ENCODE measurements at places on chromosomes 11 and 22.

DNA sequence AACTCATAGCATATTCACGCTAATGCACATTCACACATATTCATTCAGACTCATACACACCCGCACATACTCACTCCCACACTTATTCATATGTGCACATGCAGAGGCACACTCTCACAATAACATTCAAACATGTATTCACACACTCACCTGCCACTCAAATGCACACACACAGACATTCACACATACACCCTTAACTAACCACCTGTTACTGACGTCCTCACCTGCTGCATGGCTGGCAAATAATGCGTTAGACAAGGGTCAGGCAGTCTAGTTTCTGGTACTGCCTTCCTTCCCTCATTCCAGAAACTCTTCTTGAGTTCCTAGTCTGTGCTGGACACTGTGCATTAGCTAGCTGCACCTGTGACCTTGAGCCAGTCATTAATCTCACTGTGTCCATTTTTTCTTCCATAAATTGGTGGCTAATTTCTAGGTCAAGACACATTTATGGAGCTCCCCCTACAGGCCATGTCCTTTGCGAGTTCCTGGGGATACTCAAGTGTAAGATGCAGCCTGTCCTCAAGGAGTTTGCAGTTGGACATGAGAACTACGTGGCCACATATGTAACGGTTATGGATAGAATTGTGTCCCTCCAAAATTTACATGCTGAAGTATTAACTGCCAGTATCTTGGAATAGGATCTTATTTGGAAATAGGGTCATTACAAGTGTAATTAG, 34.5 kb upstream of the SEZ6L start:
- no peak for DNase-seq

- no peak for DNase-seq
Observed at GRCh38 chr11:134656861-134657540, 245.0 kb upstream of the B3GAT1 start.

DNA sequence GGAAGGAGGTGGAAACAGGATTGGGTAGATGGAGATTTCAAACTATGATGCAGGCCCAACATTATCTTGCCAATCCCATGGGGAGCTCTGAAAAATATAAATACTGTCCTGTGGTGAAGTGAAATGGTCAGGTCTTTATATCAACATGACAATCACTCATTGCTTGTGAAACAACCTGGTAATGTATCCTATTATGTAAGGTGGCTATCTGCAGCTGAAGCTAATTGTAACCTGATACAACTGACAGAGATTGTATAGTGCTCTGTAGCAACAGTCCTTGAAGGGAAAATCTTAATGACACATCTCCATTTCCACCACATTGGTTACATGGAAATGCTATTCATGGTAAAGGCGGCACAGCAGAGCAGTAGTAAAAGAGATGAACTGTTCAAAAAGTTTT, 20.7 kb upstream of the CHORDC1 start:
- DNase-seq: no peak

- DNase-seq: no peak
Observed at GRCh38 chr11:65700399-65700798, 11.7 kb upstream of the KAT5 start.

GRCh38 chr11:73950869-73951710, at the start of gene DNAJB13:
TSS of gene DNAJB13 (plus strand) at chr11:73951026. CDS start at chr11:73951070, 44 bp downstream.
- peak; percentile 50 for DNase-seq

- no peak for DNase-seq
Observed at GRCh38 chr11:95515371-95515770, 274.2 kb downstream of the FAM76B start.

GRCh38 chr11:34793666-34794065, 122.5 kb downstream of the APIP start:
- no peak for DNase-seq

- DNase-seq: peak; percentile 100
Observed at GRCh38 chr11:8604078-8604723, 10.2 kb upstream of the STK33 start.

DNA sequence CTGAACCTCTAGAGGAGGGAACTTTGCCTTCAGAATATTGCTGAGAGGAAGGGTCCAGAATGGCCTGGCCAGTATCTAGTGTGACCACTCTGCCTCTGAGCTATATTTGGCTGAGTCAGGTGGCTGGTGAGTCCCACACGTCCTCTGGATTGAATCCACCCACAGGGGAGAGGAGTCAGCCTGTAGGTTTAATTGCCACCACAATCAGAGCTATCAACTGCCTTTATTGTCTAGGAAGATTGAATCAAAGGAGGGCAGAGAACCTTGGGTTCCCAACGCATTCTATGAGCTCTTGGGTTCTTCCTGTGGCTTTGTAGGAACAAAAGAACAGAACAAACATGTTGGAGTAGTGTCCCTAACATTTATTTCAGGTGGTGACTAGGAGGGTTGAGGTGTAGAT, 67.7 kb downstream of the ST3GAL4 start:
- DNase-seq: no peak

- no peak for DNase-seq
Observed at GRCh38 chr11:62445314-62445740, 26.5 kb downstream of the SCGB1A1 start.

GRCh38 chr11:8807544-8808225, 103.3 kb upstream of the AKIP1 start:
- DNase-seq: peak; percentile 94

- DNase-seq: peak; percentile 79
Observed at GRCh38 chr11:77560605-77561004, 29.1 kb upstream of the AQP11 start.

DNA sequence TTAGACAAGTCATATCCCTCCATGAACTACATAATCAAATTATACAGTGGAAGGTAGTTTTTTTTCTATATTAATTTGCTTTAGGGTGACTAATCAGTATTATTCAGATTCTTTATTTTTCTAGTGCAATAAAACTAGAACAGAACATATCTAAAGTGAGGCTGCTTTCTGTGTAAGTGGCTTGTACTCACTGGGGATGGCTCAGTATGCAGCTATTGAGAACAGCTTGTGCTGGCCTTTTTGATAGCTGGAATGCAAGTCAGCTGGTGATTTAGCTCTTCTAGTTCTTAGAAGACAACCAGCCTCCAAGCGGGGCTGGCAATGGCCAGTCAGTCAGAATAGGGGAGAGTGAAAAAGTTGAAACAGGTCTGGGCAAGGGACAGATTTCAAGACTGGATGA, 119.4 kb downstream of the BLID start:
- DNase-seq: no peak

DNA sequence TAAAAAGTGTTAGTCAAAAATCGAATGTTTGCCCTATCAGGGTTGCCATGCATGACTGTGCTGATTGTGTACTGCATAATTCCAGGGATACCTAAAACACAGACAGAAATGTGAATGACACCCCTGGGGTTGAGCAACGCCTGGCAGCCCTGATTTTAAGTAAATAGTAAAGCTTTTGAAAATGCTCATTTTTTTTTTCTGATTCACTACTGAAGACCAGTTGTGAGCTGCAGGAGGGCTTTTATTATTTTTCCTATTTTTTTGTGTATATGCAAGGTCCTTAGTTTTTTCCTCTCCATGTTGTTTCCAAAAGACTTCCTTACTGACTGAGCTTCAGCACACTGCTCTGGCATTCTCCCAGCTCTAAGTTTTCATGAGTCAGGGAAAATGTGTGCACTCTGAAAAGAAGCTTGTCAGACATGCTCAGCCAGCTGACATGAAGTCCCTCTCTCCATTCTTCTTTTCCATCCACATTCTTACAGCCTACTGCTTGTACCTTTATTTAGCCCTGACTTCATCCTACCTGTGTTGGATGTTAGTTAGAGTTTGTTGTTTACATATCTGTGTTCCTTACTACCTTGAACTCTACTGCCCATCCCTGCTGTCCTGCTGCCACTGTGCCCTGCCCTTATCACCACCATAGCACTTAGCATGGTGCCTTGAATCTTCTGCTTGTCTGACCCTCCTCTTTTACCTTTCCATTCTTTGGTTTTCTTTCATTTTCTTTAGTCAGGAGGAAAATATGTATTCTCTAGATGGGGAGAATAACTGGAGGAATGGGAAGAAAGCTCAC, 79.5 kb downstream of the HORMAD2 start:
- peak; percentile 57 for DNase-seq

DNA sequence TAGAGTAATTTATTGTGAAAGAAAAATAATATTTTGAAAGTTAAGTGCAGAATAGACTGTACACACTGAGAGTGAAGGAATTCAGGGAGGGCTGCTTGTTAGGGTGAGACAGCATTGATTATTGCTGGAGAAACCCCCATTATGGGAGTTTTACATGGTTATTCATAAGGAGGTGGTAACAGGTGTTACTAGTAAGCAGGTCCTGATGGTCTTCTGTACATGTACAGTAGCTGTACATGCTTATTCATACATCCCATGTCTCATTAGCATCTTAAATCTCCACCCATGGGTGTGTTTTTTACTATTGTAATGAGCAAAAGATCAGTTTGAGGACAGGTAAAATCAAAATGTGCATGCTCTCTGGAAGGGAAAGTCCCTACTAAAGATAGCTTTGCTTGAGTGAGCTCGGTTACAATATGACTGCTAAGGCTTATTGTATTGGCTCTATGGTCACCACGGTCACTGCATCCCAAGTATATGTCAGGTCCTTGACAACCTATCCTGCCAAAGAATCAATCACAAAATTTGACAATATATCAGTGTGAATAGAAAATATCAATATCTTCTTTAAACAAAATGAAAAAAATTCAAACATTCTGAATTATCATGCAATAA, 6.2 kb downstream of the KDM4F start:
- no peak for DNase-seq

GRCh38 chr22:29954203-29954855, 71.4 kb downstream of the MTMR3 start:
- no peak for DNase-seq

- no peak for DNase-seq
Observed at GRCh38 chr11:66547662-66548009, 933 bp downstream of the ACTN3 start.

DNA sequence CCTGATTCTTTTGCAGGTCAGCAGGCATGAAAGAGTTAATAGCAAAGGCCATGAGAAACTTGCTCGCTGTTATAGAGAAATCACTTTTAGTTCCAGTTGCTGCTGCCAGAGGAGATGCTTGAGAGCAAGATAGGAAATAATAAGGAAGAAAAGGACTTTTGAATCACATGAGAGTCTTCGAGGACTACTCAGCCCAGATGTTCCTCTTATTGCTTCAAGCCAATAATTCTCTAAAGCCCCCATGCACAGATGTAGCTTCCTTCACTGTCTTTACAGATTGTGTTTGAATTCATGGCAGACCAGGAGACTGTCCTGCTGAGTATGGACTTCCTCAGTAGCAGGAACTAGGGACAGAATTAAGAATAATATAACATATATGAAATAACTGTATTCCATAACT, 50.1 kb upstream of the OLFML1 start:
- DNase-seq: no peak

- no peak for DNase-seq
Observed at GRCh38 chr11:70265341-70265740, 5.1 kb upstream of the PPFIA1 start.

DNA sequence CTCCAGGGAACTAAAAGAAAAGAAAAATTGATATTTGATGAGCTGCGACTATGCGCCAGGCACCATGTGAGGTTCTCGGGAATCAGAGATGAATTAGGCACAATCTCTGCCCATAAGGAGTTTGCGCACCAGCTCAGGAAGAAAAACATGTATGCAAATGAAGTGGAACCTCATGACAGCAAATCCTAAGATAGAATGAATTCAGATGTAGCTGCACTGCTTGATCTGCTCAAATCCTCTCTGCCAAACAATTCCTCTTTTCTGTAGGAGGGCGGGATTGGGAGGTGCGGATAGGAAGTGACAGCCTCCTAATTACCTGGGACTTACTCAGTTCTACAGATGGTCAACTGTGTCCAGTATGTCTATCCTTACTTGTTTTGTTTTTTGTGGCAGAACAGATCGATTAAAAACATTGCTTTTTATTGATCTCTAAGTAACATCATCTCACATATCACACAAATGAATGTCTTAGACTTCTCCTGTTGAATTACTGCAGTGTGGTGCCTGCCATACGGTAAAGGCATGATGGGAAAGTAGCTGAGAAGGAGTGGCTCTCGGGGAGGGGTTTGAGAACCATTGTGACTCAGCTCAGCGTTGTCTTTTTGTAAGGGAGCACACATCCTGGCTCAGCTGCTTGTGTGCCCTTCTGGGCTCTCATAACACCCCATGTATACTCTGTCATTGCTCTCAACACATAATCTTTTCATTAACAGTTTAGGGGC, 13.9 kb downstream of the CRTAM start:
- DNase-seq: no peak

GRCh38 chr11:61071208-61071681, 31.0 kb upstream of the CD5 start:
- no peak for DNase-seq

DNA sequence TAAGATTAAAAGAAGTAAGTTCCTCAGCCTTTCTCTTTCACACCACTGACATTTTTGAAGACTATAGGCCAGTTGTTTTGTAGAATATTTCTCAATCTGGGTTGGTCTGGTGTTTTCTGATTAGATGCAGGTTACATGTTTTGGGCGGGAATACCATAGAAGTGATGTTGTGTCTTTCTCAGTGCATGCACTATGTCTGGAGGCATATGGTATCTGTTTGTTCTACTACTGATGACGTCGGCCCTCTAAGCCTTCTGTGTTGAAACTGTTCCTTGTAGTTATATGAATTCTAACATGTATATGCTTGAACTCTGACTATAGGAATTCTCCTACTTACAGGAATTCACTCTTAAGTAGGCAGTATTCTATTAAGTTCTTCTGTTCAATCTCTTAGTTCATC, 21.6 kb downstream of the ZFTA start:
- no peak for DNase-seq

GRCh38 chr22:24216541-24217209, 28.2 kb downstream of the GGT5 start:
- no peak for DNase-seq

- DNase-seq: no peak
Observed at GRCh38 chr11:26931248-26931631, 62.7 kb upstream of the FIBIN start.
